ENCODE measurements at places on chromosomes 4 and X.

DNA sequence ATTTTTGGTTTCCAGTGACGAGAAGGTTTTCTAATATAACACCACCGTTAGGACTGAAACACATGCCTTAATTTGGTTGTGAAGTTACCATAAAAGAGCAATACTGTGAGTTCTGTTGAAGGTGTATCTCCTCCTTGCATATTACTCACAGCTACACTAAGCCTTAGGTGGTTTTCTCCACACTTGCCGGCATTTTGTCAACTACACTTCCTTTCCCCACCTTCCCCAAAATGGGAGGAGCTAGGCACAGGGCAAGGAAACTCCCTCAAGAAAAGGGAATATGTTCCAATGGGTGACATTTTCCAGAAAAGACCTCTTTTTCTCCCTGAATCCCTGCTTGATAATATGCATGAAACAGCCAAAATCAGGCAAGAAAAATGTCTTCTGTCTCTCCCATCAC lies 44.8 kb downstream of the RELL1 start:
- DNase-seq = no peak

DNA sequence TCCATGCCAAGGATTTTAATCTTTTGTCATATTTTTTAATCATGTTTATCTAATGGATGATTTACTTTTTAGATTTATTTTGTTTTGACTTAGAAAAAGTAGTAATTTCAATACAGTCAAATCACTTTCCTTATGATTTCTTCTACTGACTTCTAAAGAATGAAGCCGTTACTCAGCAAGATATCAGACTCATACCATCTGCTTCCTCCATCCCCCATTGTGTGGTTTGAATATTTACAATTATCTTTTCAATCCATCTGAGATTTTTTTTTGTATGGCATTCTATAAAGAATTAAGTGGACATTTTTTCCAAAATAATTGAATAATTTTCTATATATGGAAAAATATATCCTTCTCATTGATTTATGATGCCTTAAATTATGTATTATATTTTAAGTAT lies 565.4 kb upstream of the ATOH1 start:
- no peak for DNase-seq

GRCh38 chr4:102574317-102574716 lies 73.2 kb downstream of the NFKB1 start:
- no peak for DNase-seq

- no peak for DNase-seq
These were observed 14.2 kb upstream of the MID1 start for GRCh38 chrX:10634392-10635161.

- no peak for DNase-seq
These were observed 35.4 kb downstream of the ADD1 start for GRCh38 chr4:2879026-2879425.

DNA sequence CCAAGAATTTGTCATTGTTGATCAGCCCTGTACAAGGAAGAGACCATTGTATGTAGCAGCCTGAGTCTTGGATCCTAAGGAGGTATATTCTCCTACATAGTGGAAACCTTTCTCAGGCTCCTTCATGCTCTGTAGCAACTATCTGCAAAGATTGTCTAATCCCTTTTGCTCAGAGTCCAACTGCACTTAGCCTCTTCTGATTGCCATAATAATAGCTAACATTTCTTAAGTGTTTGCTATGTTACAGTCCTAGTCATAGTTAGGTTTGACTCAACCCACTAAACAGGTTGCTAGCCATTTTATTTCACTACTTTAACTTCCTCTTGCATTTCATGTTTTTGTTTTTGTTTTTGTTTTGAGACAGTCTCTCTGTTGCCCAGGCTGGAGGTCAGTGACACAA lies 50.8 kb upstream of the SLC16A2 start:
- DNase-seq = no peak

GRCh38 chr4:161252520-161253141 lies 911.2 kb downstream of the FSTL5 start:
- DNase-seq = no peak

- no peak for DNase-seq
These were observed 232.3 kb downstream of the PABPC4L start for GRCh38 chr4:133969202-133969848.

Data from LNCaP clone FGC (cell line).